ENCODE measurements at places on chromosomes 2 and 18. TPM values are rescaled to one million over a fixed set of nuclear protein-coding genes. Genes with fewer than 3 reads are reported as not detected.

The SPP2 gene
- not detected for total RNA-seq

The VPS54 gene
- 15.5 TPM for total RNA-seq

The ALPP gene
- not detected for total RNA-seq

The KCNIP3 gene
- 0.15 TPM for total RNA-seq

The ORMDL1 gene
- 50.5 TPM for total RNA-seq

The PAX3 gene
- not detected for total RNA-seq

The SIX3 gene
- total RNA-seq: not detected

The LHCGR gene
- total RNA-seq: not detected

The GPR45 gene
- not detected for total RNA-seq

The LYPD1 gene
- total RNA-seq: 24.4 TPM

The DQX1 gene
- total RNA-seq: not detected

The CCDC141 gene
- total RNA-seq: 0.13 TPM

The LIMS1 gene
- total RNA-seq: 89.7 TPM
